Sigmoid colon (tissue), 7 donors: ENCODE measurements at places on chromosomes 6 and 20. TPM values are rescaled to one million over a fixed set of nuclear protein-coding genes. Genes with fewer than 3 reads are reported as not detected.

The IYD gene
- total RNA-seq: under 0.01 TPM

The ZDHHC14 gene
- total RNA-seq: 12.6 TPM

The PRDM13 gene
- total RNA-seq: not detected

The SCGN gene
- 22.5 TPM for total RNA-seq

The CALHM6 gene
- 8.6 TPM for total RNA-seq

The PRDM1 gene
- total RNA-seq: 1.6 TPM

The JARID2 gene
- total RNA-seq: 6.1 TPM

The MOXD1 gene
- 10.5 TPM for total RNA-seq

The MRAP2 gene
- total RNA-seq: 1.8 TPM

The PHACTR3 gene
- 0.33 TPM for total RNA-seq

The EYA2 gene
- 2.0 TPM for total RNA-seq

The UST gene
- total RNA-seq: 25.3 TPM

The TUBB1 gene
- total RNA-seq: 0.16 TPM

The SIGLEC1 gene
- total RNA-seq: 9.9 TPM

The OPN5 gene
- total RNA-seq: not detected

The EFCAB8 gene
- total RNA-seq: 0.83 TPM

The LY6G6C gene
- not detected for total RNA-seq

The B3GAT2 gene
- total RNA-seq: not detected

The SLC52A3 gene
- 0.36 TPM for total RNA-seq

The FOXQ1 gene
- total RNA-seq: not detected

The TRIM10 gene
- not detected for total RNA-seq

The AKAP7 gene
- 18.7 TPM for total RNA-seq

The WFDC12 gene
- total RNA-seq: not detected

The ZSCAN12 gene
- 7.5 TPM for total RNA-seq
